Large intestine (tissue), 12 donors: ENCODE measurements at places on chromosomes 6 and 20.

- DNase-seq = no peak
These were observed 208.6 kb downstream of the ERMARD start for GRCh38 chr6:169960003-169960344.

DNA sequence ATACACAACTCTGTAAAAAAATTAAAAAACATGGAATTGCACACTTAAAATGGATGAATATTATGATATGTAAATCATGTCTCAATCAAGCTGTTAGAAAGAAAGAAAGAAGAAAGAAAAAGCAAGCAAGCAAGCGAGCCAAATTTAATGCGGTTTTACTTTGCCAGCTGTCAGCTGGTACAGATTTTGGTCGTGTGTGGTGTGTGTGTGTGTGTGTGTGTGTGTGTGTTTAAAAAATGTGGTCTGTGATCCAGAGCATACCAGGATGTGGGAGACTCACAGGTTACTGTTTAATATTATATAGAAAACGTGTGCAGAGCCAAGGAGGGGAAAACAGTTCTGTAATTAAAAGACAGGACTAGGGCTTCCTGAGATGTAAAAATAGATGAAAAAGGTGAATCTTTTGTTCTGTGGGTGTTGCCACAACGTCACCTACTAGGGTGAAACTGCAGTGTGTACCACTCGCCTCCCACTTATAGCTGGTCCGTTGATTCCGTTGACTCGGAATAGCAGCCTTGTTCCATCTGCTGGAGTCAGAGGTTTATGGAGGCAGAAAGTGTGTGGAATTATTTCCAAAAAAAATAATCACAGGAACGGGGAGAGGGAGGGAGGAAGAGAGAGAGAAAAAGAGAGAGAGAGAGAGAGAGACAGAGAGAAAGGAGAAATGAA lies 197.7 kb downstream of the BCAS1 start:
- DNase-seq = no peak

- peak; percentile 23 for DNase-seq
These were observed 359 bp downstream of the PHIP start for GRCh38 chr6:79077715-79078074.

- no peak for DNase-seq
These were observed 611.2 kb downstream of the UTRN start for GRCh38 chr6:144896289-144896688.

- DNase-seq = no peak
These were observed 114.5 kb upstream of the SCGN start for GRCh38 chr6:25537349-25538018.

- no peak for DNase-seq
These were observed 212.3 kb upstream of the TBX18 start for GRCh38 chr6:84976526-84977362.

DNA sequence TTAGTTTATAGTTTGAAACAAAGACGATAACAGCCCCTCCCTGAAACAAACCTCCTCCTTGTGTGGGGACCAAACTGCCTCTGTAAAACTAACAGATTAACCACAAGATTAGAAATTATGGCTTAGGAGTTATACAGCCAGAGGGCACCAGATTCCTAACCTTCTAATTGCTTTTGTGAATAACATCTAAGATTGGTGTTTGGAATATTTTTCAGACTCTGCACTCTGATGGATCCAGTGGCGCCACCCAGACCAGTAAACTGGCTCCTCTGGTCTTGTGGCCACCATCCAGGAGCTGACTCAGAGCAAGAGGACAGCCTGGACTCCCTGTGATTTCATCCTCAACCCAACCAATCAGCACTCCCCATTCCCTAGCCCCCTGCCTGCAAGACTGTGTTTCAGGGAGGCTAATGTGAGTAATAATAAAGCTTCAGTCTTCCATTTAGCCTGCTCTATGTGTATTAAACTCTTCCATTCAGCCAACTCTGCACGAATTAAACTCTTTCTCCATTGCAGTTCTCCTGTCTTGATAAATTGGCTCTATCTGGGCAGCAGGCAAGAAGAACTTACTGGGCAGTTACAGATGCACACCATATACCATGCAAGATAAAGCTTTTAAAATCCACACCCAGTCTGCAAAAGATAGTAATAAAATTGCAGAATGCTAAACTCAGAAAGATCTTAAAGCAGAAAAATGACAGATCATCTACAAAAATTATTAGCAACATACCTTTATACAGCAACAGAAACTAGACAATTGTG lies 58.5 kb upstream of the SLC22A16 start:
- no peak for DNase-seq

- no peak for DNase-seq
These were observed 14.9 kb downstream of the TREML2 start for GRCh38 chr6:41186031-41186562.

DNA sequence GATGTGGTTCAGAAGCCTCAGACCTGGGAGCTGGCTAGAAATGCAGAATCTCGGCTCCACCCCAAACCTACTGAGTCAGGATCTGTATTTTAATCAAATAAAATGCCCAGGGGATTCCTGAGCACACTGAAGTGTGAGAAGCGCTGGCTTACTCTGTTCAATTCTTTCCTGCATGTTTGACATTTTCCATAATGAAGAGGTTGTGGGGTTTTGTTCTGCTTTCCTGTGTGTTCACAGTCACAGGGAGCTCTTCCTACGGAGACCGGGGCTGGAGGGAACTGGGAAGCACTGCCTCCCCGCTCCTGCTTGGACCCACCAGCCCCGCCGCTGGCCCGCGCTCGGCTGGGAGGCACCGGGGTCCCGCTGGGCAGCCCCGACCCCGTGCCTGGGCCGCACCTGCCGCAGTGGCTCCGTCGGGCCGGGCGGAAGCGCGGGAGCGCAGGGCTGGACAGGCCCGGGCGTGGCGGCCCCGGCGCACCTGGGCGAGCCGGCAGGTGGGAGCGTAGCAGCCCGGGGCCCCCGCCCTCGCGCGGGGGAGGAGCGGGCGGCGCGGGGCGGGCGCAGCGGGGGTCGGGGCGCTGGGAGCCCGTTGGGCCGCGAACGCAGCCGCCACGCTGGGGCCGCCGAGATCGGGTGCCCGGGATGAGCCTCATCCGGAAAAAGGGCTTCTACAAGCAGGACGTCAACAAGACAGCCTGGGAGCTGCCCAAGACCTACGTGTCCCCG lies at the start of gene MAPK13:
Gene MAPK13, plus strand, starts transcription at position 573 of the 726 bp plus-strand sequence. Its CDS starts 70 bp downstream, at position 643.
- peak; percentile 84 for DNase-seq

DNA sequence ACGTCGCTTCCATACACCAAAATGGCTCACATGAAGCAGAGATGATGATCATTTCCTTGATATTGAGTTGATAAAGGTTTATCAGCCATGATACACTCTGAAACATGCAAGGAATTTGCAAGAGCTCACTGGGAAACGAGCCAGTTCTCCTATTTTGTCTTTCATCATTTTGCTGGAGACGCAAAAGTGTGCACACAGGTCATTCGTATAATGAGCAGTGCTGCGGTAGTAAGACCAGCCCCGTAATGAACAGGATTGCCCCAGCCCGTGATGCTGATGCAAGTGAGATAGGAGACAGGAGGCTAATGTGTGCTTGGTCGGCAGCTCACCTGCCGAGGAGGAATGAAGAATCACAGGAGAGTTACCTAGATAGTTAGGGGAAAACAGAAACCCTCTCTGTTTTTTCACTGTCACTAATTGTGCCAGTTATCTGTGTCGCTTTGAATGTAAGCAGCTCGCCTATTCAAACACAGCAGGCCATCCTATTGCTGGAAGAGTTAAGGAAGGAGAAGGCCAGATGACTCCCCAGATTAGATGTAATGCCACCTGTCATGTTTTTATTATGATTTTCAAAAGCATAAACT lies 391.8 kb downstream of the SAMD5 start:
- no peak for DNase-seq

- DNase-seq = no peak
These were observed 23.4 kb upstream of the MCM3 start for GRCh38 chr6:52307900-52308372.

DNA sequence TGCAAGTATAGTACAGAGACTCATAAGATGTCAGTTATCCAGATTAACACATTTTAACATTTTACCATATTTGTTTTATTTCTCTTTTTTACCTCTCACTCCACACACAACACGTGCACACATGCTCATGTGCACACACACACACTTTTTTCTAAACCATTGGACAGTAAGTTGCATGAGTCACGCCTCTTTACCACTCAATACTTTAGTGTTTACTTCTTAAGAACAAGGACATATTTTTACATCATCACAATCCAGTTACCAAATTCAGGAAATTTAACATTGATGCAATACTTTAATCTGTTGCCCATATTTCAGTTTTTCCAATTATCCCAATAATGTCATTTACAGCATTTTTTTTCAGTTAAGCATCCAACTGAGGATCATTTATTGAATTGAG lies 109.0 kb downstream of the RIN2 start:
- no peak for DNase-seq
